ENCODE measurements at places on chromosomes 5 and 9.

- DNase-seq = no peak
Measured at GRCh38 chr9:127707766-127708165, 978 bp downstream of the CFAP157 start.

DNA sequence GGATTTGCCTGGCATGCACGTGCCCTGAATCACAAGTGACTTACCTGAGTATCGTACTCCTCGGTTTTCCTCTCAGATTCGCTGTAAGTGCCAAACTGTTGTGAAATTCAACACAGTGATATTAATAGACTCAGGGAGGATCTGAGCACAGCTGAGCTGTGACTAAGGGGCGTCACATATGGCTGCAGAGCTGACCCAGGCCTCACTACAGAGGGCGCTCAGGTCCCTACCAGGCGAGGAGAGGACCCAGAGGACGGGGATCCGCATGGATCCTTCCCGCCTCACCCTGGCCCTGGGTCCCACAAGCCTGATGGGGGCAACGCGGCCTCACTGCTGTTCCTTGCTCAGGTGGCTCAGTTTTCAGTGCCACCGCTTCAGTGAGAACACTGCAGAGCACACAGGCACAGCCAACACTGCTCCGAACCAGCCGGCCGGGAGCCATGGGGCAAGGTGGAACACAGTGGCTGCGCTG, 20.1 kb downstream of the CLPTM1L start:
- no peak for DNase-seq

GRCh38 chr5:35182910-35183535, 47.3 kb downstream of the PRLR start:
- no peak for DNase-seq

DNA sequence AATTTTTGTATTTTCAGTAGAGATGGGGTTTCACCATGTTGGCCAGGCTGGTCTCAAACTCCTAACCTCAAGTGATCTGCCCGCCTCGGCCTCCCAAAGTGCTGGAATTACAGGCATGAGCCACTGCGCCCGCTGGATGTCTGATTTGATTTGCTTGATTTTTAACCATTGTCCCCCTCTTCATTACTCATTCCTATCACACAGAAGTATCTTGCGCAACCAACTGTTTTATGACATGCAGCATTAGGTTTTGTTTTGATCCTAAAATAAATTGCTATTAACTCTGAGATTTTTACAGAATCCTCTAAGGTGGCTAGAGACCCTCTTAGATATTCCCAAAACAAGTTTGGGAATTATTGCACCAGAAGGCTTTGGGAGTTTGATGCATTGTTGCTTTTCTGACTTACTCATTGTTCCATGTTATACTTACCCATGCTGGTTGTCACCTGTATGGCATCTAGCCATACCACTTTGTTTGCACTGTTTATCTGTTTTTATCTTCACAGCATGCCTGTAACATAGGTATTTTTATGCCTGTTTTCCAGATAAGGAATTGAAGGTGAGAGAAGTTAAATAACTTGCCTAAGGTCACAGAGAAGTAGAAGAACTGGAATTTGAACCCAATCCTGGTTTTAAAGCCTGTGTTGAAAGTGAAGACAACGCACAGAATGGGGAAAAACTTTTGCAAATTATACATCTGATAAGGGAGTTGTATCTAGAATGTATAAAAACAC, 35.9 kb upstream of the PWWP2A start:
- DNase-seq = no peak

DNA sequence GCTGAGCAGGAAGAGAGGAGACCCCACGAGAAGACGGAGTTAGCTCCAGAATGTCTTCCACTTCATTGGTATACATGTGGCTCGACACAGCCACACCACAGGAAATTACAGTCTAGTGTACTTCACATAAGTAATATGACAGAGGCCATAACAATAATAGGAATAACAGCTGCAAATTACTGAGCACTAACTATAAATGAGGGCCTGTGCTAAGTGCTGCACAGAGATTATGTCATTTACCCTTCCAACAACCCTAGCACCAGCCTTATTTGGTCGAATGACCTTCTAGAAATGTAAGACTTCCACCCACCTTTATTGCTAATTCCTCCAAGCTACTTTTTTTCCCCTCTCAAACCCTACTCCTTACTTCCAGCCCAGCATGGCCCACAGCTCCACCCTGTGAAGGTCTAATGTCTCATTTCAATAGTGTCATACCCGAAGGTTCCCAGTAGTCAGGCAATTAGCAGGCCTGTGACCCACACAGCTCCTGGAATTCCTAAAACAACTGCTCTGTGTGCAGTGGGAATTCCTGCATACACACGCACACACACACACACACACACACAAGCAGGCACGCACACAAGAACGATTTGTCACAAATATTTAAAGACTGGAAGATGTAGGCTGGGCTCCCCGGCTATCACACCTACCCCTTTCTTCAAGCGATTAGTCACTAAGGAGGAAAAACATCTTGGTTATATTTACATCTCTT, 134.5 kb downstream of the FRMD3 start:
- no peak for DNase-seq

GRCh38 chr9:37918665-37919170, 14.8 kb upstream of the SLC25A51 start:
- no peak for DNase-seq

DNA sequence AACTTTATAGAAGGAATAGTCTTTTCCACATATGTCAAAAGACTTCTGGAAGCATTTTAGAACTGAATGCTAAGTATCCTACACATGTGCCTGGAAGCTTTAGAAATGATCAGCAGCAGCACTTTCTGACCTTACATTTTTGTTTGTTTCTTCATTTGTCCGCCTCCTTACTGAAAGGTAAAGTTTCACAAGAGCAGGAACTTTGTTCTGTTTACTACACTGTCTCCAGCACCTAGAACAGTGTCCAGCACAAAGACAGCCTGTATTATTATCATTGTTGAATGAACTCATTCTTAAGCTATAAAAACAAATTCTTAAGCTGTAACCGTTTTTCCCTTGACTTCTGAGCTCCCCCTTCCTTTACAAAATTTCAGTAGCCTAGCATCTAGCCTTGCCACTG, 14.8 kb downstream of the PIP5K1B start:
- no peak for DNase-seq

GRCh38 chr5:127186657-127187056, 103.9 kb upstream of the MEGF10 start:
- no peak for DNase-seq

DNA sequence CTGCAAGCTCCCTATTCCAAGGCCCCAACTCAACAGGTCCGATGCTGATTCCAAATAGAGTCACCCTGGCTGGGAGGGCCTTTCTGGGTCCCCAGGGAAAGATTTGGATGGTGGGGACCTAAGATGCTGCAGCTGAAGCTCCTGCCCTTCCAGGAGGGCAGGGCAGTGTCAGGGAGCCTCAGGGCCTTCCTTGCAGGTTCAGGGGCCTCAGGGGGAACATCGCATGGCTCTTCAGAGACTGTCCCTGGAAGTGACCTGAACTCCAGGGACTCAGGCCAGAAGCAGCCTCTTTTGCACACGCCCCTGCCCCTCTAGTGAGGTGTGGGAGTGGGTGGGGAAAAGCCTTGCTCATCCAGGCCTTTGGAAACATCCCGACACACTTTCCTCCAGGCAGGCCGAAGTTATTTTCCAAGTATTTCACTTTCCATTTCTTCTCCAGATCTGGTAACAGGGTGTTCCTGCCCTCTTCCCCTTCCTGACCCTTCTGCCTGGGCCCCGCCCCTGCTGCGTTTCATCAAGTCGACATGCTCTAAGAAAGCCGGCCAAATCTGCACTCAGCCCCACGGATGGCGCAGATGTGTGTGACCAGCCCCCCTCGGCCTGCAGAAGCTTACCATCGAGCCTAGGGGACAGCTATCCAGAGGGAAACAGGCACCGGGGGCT, 159.5 kb downstream of the FGF18 start:
- no peak for DNase-seq

GRCh38 chr9:136044207-136044970, 50.7 kb downstream of the NACC2 start:
- no peak for DNase-seq

DNA sequence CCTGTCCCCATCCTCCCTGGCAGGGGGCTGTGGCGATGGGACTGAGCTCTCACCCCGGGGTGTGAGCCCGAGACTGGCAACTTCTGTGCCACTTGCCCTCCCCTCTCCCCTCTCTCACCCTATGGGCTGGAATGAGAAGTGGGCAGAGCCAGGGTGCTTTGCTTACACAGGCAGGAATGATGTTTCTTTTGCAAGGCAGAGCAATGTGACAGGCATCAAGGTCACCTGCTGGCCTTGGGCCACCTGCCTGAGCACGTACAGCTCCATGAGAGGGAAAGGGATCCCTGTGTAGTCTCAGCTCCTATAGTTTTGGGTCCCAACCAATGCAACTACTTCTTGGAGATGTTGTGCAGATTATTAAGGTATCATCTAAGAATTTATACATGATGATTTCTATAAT, 252.8 kb upstream of the DAP start:
- DNase-seq = no peak

- no peak for DNase-seq
Measured at GRCh38 chr9:124623966-124624734, 117.0 kb upstream of the NR5A1 start.

DNA sequence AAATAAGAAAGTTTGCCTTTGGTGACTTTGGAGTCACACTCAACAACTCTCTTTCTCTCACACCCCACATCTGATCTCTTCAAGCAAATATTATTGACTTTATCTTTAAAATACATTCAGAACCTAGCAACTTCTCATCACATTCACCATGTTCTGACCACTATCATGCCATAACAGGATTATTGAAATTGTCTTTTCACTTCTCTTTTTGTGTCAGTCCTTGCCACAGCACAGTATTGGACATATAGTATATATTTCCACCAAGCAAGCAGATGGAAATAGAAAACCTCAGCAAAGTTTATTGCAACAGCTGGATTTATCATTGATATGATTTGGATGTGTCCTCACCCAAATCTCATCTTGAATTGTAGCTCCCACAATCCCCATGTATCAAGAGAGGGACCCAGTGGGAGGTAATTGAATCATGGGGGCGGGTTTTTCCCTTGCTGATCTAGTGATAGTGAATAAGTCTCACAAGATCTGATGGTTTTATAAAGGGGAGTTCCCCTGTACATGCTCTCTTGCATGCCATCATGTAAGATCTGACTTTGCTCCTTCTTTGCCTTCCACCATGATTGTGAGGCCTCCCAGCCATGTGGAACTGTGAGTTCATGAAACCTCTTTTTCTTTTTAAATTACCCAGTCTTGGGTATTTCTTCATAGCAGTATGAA, 26.9 kb upstream of the ITGA1 start:
- DNase-seq = no peak

- DNase-seq = no peak
Measured at GRCh38 chr9:77999231-77999631, 32.4 kb downstream of the GNAQ start.

- DNase-seq = no peak
Measured at GRCh38 chr5:56861893-56862485, 46.6 kb downstream of the MAP3K1 start.

GRCh38 chr9:91374939-91375338, 13.2 kb upstream of the AUH start:
- no peak for DNase-seq

DNA sequence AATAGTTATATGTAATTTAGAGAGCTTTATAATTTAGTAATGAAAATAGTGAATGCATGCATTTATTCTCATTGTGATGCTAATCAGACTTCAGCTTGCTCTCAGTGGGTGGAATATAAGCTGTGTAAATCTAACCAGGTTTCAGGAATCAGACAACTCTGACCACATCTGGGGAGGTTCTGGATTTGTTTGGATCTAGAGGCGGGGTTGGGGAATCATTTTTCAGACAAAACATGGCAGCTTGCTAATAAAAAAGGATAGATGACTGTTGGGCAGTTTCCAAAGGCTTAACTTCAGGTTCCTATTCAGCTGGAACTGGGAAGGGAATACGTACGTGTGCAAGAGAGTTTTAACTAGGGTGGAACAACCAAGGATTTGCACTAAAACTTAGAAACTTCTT, 43.2 kb upstream of the MAMDC2 start:
- no peak for DNase-seq

DNA sequence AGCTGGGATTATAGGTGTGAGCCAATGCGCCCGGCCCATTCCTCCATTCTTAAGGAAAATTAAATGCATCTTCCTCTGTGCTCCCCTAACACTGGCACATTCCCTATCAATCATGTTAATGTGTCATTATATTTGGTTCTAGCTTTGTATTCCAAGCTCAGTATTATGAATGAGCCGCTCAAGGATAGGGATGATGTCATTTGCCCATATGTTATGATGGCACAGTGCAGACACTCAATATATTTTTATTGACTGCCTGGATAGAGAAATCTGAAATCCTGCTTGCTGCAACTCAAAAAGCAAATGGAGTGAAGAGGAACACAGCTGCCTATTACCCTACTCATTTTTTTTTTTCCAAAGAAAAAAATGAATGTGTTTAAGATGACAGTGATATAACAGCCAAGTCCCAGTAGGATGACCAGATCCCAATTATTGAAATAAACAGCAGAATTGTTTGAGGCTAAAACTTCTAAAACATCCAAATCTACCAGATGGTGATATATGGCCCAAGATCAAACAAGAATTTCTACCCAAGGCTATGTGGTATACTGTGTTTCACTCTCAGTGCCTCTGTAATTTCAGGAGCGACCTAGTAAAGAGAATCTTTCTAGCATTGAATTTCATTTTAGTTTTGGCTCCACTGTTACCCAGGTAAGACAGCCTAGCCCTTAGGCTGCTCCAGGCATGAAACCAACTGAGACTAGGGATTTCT, 16.3 kb downstream of the SUSD1 start:
- no peak for DNase-seq

- DNase-seq = no peak
Measured at GRCh38 chr9:116059466-116059865, 94.1 kb upstream of the PAPPA start.

GRCh38 chr5:69531406-69531801, 28.6 kb upstream of the GTF2H2C start:
- no peak for DNase-seq

GRCh38 chr5:144040615-144041305, 129.7 kb downstream of the YIPF5 start:
- no peak for DNase-seq

DNA sequence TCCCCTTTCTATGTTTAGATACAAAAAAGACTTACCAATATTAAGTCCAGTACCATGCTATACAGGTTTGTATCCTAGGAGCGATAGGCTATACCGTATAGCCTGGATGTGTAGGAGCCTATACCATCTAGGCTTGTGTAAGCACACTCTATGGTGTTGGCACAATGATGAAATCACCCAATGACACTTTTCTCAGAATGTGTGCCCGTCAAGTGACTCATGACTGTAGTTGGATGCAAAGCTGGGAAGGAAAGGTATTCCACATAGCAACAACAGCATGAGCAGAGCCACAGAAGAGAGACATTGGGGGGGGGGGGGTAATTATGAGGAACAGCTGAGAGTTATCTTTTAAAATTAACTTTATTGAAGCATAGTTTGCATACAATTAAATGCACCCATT, 63.2 kb downstream of the TTLL11 start:
- DNase-seq = no peak

Data from activated naive CD8-positive, alpha-beta T cell treated with anti-CD3 and anti-CD28 coated beads, Interleukin-2, amount 50 U/mL, for 16 hours (primary cell).